ENCODE measurements at places on chromosomes 5 and 9.

DNA sequence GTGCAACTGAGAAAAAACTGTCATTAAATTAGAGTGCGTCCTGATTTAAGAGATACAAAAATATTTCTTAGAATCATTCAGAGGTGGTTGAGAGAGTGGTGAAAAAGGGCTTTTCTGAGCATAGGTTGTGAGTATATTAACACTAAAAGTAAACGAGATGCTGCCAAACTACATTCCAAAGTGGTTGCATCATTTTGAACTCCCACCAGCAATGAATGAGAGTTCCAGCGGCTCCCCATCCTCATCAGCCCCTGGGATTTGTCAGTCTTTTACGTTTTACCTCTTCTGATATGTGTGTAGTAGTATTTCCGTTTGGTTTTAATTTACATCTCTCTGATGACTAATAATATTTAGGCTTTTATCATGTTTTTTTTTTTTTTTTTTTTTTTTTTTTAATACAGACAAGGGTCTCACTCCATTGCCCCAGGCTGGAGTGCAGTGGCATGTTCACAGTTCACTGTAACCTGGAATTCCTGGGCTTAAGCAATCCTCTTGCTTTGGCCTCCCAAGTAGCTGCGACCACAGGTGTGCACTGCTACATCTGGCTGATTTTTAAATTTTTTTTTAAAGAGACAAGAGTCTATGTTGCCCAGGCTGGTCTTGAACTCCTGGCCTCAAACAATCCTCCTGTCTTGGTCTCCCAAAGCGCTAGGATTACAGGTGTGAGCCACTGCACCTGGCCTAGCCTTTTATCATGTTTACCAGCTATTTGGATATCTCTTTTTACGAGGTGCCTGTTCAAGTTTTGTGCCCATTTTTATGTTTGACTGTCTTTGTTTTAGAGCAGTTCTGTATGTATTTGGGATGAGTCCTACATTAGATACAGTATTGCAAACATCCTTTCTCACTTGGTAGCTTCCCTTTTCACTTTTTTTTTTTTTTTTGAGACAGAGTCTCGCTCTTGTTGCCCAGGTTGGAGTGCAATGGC lies 17.0 kb downstream of the PRRT1B start:
- DNase-seq: no peak

DNA sequence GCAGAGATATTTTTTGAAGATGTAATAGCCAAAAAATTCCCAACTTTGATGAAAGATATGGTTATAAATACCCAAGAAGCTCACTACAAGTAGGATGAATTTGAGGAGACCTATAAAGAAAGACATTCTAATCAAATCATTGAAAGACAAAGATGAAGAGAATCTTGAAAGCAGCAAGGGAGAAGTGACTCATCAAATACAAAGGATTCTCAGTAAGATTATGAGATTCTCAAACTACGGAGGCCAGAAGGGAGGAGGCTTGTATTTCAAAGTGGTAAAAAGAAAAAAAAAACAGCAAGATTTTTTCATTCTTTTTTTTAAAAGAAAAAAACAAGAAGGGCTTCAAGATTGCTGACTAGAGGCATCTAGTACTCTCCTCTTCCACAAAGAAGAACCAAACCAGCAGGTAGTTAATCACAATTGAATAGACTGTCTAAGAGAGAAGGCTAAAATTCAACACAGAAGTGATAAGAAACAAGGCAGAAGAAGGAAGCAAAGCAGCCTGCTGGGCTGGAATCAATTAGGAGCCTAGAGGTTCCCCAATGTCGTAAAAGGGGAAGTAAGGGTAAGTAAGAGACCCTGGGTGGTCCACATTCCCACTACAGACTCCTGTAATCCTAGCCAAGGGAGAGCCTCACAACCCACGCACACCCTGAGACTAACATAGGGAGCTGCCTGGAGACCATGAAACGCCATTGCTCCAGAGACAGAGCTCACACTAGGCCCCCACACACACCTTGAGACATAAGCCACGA lies 59.1 kb upstream of the NIPAL4 start:
- no peak for DNase-seq

DNA sequence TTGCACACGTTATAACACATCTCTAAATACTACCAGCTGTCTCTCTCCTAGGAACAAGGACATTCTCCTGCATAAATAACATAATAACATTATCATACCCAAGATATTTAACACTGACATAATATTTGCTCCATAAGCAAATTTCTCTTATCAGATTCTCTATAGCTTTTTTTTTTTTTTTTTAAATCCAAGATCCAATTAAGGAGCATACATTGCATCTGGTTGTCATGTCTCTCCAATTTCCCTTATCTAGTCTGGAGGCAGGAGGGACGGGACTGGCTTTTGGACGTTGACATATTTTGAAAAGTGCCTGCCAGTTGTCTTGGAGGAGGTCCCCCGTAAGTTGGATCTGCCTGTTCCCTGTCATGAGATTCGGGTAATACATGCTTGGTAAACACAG lies 76.6 kb downstream of the RAPGEF1 start:
- no peak for DNase-seq

- DNase-seq: no peak
Observed at GRCh38 chr9:7944572-7944971, 145.0 kb upstream of the DMAC1 start.

GRCh38 chr5:134236318-134236717 lies 10.4 kb upstream of the PPP2CA start:
- DNase-seq: no peak

- DNase-seq: no peak
Observed at GRCh38 chr9:34783951-34784487, 74.1 kb upstream of the CCL21 start.
